ENCODE measurements at places on chromosomes 1 and 21. TPM values are rescaled to one million over a fixed set of nuclear protein-coding genes. Genes with fewer than 3 reads are reported as not detected.

The CD247 gene
- 1.6 TPM for polyA plus RNA-seq

The CFAP107 gene
- polyA plus RNA-seq, result not detected

The S100A2 gene
- polyA plus RNA-seq, result 0.32 TPM

The GRHL3 gene
- not detected for polyA plus RNA-seq

The SLC5A9 gene
- polyA plus RNA-seq, result 0.28 TPM

DNA sequence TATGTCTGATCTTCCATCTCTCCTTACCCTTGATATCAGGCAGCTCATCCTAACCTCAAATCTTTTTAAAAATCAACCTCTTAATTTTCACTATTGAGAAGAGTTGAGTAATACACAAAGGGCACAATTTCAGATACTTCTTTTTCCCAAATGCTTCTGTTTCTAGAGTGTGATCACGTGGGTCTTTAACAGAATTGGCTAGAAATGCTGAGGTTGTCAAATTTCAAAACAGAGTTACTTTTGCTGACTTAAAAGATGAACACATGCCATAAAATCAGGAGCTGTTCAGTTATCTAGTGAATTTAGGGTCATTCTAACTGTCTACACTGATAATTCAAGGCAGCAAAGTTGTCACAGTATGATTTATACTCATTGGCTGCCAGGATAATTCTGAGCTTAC is 63.6 kb upstream of the NGF start:
- DNase-seq, result no peak

DNA sequence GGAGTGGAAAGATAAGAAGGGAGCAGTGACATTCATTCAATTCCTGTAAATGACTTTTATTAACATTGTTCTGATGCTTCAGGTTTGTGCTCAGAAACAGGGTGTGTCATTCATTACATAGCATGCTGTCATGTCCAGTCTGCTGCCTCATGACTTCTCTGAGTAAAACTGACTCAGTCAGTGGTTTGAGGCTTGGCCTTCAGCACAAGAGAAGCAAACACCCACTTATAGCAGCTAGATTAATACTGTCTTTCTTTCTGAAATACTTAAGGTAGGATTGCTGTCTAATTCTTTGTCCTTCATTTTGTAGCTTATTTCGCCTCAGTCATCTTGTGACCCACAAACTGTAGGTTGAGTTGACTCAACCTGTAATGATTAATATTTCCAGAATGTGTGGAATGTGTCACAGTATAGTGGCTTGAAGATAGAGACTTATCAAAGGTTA is 32.9 kb downstream of the RASAL2 start:
- DNase-seq, result no peak

DNA sequence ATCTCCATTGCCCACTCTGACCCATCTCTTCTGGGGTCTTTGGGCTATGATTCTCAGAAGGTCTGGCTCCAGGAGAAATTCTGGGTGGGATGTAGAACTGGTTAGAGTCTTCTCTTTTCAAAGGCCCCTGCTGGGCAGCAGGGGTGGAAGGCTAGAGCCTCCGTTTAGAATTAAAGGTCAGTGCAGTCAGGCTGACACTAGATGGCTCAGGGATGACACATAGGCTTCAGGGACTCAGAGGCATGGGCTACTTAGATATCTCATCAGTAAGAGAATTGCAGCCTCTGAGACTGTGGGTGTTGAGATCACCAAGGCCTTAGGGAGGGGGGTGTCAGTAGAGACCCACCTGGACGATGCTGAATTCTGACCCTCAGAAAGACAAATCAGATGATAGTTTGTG is 12.6 kb upstream of the PPM1J start:
- DNase-seq, result no peak

GRCh38 chr1:223143537-223144248 is 645 bp upstream of the TLR5 start:
- DNase-seq, result no peak

DNA sequence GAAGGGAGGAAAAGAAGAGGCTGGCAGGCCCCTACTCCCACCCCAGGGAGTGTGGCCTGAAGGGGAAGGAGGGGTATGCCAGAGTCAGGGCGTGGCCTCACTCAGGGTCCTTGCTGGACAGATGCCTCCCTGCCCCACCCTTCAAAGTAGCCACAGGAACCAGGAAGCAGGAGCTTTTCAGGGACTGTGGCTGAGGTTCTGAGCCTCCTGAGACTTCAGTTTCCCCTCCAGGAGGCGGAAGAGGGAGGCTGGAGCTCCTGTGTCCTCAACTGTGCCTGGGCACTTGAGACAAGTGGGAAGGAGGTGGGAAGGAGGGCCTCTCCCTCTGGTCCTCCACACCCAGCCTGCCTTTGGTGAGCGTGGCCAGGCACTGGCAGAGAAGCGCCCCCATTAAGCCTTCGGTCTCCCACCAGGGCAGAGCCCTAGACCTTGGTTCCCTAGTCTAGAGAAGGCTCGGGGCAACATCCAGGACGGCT is 5.3 kb downstream of the CELSR2 start:
- DNase-seq, result no peak
